ENCODE measurements at places on chromosomes 4 and X. TPM values are rescaled to one million over a fixed set of nuclear protein-coding genes. Genes with fewer than 3 reads are reported as not detected.

- DNase-seq: no peak
These were observed 95.6 kb downstream of the STOX2 start for GRCh38 chr4:184000457-184001396.

DNA sequence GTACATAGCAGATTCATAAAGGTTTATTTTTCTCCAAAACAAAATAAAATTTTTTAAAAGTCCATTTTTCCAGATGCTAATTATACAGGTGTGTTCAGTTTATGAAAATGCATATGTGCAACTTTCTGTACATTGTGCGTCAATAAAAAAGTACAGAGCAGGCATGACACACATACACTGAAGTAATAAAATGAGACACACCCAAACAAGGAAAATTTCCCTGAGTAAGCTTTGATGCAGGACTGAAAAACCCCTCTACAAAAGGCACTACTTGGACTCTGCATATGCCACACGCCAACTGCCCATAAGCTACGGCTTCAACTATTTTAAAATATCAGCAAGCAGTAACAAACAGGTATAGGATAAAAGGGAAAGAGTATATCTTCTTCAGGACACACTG is 13.8 kb downstream of the ARAP2 start:
- DNase-seq: no peak

GRCh38 chr4:67580577-67580976 is 22.1 kb downstream of the STAP1 start:
- DNase-seq: no peak

- no peak for DNase-seq
These were observed 16.0 kb downstream of the IGFBP7 start for GRCh38 chr4:57093845-57094831.

DNA sequence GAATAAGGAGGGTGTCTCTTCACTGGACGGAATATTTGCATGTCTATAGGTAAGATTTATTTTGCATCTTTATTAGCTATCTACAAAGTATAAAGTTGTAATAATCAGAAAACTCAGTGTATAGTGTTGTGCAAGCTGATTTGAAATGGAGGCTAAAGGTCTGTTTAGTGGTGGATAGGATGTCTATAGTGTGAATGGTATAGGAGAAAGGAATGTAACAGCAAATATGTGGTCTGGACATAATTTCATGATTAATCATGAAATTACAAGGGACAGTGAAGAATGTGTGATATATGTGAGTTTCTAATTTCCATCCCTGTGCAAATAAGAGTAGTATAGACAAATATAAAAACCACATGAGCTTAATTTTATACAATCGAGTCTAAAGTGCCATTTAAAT is 79.3 kb upstream of the CAMK2D start:
- DNase-seq: no peak

Gene NR3C2
- total RNA-seq: 22.9 TPM

DNA sequence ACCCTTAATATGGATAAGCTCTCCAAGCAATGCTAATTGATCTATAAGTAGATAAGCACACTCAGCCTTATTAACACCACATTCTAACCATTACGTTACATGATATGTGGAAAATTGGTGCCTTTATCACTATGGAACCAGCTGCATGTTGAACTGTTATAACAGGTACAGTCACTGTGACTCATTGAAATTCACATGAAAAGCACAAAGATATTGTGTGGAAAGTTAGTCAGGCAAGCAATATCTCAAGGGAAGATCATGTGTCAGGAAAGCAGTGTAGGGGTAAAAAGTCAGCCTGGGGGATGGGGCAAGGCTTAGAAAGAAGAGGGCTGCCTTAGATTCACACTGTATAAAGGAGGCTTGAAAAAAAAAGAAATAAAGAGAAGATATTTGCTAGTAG is 313.7 kb upstream of the SMIM31 start:
- no peak for DNase-seq

DNA sequence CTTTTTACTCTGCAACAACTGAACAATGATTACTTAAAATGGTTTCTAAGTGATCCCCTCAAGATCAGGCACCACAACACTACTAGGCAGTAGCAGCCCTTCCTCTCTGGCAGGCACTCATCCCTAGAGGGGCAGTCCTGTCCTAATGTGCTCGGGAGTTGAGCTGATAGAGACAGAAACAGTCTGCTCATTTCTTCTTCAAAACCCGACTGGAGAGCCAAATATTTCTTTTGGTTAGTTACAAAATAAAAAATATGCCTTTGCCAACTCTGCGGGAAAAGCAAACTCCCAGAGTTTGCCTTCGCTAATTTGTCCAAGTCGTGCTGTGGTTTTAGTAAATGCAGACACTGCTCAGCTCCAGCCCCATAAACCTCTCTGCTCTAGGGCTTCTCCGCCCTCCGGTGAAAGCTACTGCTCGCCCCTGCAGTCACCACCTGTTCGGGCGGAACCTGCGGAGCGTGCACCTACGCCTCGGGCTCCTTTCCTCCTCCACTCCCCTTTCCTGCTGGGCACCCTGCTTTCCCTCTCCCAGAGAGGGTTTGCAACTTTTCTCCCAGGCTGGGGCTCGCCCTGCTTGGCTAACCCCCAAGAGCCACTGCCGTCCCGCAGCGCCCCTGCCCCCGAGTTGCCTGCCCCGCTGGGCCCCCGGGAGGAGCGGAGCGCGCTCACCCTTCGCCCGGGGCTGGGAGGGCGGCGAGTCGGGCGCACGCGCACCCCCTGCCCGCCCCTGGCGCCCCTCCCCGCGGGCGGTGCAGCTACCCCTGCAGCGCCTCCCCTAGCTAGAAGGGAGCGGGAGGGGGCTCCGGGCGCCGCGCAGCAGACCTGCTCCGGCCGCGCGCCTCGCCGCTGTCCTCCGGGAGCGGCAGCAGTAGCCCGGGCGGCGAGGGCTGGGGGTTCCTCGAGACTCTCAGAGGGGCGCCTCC is at the start of gene NPNT:
Gene NPNT, plus strand, starts transcription at position 812 of the 923 bp plus-strand sequence. CDS start 182 bp downstream, outside the sequence.
- peak; percentile 83 for DNase-seq

Gene ZCCHC18
- 1.6 TPM for total RNA-seq

DNA sequence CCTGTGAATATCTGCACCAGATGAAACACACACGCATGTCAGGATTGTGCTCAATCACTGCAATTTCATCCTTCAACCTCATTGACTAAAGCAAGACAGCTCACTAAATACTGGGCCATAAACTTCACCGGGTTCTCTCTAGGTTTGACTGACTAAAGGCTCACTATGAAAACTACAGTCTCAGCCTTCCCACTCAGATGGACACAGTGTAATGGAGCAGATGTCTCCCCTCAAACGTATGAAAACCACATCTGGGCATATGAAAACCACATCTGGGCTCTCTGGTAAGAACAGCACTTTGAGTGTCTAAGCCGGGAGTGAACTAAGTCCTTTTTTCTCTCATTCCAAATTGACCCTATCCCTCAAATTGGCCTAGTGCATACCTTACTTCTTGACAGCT is 15.2 kb downstream of the GEMIN8 start:
- no peak for DNase-seq

- peak; percentile 74 for DNase-seq
These were observed 21.8 kb upstream of the CSF2RA start for GRCh38 chrX:1246816-1247215.

Gene PNCK
- 4.9 TPM for total RNA-seq

- DNase-seq: no peak
These were observed 324.0 kb downstream of the ARHGAP10 start for GRCh38 chr4:148055844-148056243.

Gene PCDH7
- total RNA-seq: 157 TPM

Gene KCNIP4
- not detected for total RNA-seq
